GM10248 (cell line): ENCODE measurements at places on chromosomes 6 and 20.

GRCh38 chr6:16181439-16182297 lies 52.8 kb downstream of the MYLIP start:
- no peak for DNase-seq

GRCh38 chr20:44723391-44723790 lies 8.2 kb downstream of the CCN5 start:
- DNase-seq, result no peak

GRCh38 chr6:97066056-97066455 lies 141.5 kb downstream of the KLHL32 start:
- DNase-seq, result no peak

DNA sequence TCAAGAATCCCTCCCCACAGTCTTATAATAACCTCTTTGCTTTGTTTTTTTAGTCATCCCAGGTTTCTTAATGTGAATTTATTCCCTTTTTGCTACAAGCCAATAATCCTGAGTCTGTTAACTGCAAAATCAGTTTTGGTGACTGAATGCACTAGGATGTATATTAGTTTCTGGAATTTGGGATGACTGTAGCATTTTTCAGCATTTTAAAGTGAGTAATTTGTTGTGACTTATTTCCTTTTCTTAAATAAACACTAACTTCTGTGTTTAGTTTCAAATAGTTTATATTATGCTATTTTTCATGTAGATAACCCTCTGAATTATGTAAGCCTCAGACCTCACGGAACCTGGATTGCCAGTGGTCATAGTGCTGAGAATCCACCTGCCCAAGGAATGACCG lies 5.5 kb downstream of the CST1 start:
- no peak for DNase-seq

DNA sequence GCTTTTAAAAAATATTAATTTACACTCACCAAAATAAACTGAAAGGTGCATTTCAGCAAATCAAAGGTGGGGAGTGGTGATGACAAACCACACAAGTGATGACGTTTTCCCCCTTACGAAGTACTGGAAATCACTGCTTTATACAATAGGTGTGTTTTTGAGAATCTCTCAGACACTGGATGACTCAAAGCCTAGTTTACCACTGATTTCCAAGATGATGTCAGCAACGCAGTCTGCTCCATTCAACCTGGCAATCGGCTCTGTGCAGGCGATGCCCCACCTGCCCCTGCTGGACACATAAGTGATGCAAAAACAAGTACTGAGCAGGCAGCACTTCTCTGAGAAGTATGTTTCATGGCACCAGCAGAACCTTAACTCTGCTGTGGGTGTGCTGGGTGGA lies 114.4 kb downstream of the SOD2 start:
- DNase-seq, result no peak

- DNase-seq, result no peak
Observed at GRCh38 chr20:64223526-64224067, 32.0 kb upstream of the PCMTD2 start.

- no peak for DNase-seq
Observed at GRCh38 chr6:21891080-21891479, 297.5 kb downstream of the SOX4 start.

DNA sequence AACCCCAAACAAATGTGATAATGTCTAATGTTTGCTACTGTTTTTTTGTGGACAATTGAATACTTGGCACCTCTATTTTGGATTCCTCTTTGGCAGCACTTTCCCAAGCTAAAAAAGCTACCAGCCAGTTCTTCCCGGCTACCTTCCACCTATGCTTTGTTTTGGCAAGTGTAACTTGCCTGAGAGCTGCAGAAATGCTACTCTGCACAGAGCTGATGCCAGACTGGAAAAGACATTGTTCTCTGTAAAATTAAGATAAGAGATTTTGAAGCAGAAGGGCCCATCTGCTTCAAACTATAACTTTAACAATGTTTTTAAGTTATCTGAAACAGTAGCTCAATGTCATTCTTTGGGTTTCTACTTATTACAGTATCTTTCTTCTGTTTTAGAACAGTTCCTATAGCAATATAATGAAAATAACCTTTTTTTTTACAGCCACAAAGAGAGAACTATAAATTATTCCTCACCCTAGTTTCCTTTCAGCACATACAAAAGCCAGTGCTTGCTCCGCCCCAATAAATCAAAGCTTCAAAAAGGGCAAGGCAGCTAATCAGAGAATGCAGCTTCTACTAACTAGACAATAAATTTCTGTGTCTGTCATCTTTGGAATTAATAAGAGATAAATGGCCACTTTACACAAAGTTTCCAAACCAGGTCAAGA lies 183.1 kb downstream of the UBE3D start:
- no peak for DNase-seq

DNA sequence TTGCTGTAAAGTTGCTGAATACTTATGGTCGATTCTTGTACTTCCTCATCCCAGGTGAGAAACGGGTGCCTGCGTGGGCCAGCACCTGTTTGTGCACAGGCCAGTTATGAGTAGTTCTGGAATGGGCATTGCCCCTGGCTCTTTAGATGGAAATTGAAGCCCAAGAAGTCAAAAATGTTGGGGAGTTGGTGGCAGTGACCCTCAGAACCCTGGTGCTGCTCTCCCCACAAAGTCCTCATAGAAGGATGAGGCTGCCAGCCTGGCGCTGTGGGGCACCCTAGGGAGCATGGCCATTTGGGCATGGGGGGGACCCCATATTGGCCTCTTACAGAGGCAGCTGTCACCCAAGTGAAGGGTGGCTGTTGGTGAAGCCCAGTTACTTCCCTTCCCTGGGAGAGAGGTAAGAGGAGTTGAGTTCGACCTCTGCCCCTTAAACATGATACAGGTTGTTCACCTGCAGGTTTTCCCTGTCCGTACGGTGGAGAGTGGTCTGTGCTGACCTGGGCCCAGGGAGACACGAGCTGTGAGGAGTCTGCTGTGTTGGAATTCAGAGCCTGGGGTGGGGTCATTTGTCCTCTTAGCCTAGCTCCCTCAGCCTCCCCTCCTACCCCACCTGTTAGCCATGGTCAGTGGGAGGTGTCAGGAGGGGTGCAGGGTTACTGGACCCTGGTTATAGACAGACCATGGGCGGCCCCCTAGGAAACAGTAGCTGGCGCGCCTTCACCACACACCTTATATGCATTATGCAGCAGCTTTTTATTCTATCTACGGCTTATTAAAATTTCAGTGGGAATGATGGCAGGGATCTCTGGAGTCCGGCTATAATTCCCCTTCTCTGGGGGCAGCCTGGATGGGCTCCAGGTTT lies 4.9 kb downstream of the HMGA1 start:
- DNase-seq, result no peak

- DNase-seq, result no peak
Observed at GRCh38 chr6:150466196-150466595, 97.4 kb downstream of the IYD start.

GRCh38 chr6:167165858-167166471 lies 8.2 kb upstream of the GPR31 start:
- no peak for DNase-seq

- no peak for DNase-seq
Observed at GRCh38 chr6:28220257-28221133, 4.6 kb upstream of the ZSCAN9 start.

DNA sequence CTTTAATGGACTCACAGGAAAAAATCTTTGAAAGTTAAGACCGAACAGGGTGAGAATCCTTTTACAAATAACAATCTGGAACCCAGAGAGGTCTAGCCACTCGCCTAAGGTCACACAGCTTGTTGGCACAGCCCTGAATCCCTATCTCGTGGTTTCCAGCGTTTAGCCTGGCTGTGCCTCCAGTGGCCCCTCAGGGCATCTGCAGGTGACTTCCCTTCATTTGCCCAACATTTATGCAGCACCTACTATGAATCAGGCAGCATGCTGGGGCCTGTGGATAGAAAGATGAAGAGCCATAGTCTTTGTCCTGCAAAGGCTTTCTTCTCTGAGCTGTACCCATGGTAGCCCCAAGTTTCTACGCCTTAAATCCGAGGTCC lies 2.6 kb upstream of the NR2E1 start:
- DNase-seq, result no peak

- no peak for DNase-seq
Observed at GRCh38 chr6:149488815-149489214, 4.0 kb upstream of the ZC3H12D start.

DNA sequence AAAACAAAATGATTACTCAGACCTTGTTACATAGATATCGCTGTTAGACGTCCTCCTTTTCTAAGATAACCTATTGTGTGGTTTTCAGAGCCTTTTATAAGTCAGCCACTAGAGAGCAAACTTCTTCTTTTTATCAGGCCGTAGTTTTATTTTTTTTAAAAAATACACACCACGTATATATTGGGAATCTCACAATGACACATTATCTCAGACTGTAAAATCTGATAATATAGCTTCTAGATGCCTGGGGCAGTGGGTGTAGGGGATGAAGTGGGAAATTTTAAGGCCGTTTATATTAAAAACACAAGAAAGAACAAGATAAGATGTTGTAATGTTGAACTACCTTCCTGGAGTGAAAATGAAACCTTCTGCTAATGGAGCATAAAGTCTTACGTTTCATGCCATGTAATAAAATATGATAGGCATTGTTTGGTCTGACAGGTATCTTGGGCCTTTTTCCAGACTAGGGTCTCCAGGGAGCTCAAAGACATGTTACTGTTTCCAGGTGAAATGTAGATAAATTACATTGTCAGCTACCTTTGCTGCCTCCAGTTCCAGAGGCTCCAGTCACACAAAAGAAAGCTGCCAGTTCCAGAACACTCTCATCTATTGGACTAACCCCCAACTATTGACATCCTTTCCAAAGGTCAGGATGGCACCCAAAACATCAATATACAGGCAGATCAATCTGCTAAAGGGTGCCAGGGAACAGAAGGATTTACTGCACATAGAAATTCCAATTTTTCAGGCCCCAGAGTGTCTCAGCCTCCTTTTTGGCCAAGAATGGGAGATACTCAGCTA lies 130.2 kb upstream of the AKIRIN2 start:
- DNase-seq, result peak; percentile 40

- DNase-seq, result no peak
Observed at GRCh38 chr6:25670793-25671513, 18.9 kb downstream of the SCGN start.

DNA sequence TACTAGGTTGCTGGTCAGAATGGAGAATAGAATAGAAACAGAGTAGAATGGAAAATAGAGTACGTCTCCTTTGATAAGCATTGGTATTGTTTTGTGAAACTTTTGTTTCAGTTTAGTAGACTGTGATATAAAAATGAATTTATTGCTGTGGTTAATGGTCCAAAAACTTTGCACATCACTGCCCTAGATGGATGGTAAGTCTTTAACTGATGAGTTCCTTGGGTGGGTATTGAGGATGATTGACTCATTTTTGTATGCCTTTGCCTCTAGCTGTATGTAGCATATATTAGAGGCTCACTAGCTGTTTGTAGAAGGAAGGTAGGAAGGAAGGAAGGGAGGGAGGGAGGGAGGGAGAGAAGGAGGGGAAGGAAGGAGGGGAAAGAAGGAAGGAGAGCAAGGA lies 48.3 kb downstream of the ZDHHC14 start:
- no peak for DNase-seq

DNA sequence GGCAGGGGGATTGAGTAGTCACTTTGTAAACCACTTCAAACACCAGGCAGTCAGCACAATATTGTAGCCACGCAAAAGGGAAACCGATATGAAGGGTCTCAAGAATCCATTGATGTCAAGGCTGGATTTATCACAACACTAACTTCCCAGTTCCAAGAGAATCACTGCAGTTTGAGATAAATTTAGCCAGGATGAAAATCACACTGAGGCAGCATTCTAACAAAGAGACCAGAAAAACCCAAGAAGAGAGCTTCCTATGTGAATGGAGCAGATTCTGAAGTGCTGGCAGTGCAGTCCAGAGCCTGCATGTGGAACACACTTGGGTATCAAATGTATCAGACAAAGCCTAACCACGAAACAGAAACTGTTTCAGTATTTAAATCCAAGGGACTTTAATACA lies 84.6 kb downstream of the KIF16B start:
- DNase-seq, result no peak

- DNase-seq, result no peak
Observed at GRCh38 chr6:97174471-97174870, 108.5 kb downstream of the MMS22L start.

GRCh38 chr20:53570446-53571276 lies 23.0 kb downstream of the ZNF217 start:
- DNase-seq, result no peak

DNA sequence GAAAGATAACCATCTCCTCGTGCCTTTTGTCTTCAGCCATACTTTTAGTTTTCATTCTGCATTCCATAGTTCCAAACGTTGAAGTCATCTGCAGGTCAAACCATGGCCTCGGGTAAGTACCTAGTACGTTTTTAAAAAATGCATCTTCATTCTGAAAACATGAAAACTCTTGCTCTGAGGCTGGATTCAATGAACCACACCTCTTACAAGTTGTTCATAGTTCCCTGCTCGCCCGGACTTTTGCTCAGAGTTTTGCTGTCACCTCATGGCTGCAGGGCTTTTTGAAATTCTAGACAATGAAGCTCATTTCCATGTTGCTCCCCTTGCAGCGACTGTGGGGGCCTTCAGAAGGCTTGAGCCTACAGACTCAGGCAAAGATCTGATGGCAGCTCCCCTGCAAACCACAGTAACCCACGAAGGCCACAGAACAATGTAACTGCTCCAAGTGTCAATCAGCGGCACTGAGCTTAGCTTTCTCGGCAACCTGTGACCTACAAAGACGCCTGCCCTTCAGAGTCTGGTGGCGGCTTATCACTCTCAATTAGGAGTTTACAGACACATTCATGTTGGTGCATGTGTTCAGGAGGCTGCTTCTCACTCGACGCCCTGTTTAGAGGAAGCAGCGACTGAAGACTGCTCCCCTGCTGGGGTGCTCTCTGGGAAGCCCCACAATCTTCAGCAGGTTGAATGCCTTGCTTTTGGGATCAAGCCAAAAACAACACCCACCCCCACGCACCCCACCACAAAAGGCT lies 61.2 kb downstream of the FOXC1 start:
- no peak for DNase-seq

- DNase-seq, result no peak
Observed at GRCh38 chr20:57133926-57134650, 132.4 kb downstream of the BMP7 start.

- DNase-seq, result no peak
Observed at GRCh38 chr20:2763186-2763585, 37.2 kb downstream of the CPXM1 start.

DNA sequence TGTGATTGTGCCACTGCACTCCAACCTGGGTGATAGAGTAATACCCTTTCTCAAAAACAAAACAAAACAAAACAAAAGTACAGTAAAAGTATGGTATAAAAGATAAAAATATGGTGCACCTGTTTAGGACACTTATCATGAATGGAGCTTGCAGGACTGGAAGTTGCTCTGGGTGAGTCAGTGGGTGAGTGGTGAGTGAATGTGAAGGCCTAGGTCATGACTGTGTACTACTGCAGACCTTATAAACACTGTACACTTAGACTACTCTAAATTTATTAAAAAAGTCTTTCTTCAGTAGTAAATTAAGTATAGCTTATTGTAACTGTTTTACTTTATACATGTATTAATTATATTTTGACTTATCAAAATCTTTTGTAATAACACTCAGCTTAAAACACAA lies 46.0 kb downstream of the ZFP64 start:
- no peak for DNase-seq

- no peak for DNase-seq
Observed at GRCh38 chr6:16918586-16918985, 157.3 kb upstream of the ATXN1 start.
